C1 segment of cervical spinal cord (tissue), 14 donors: ENCODE measurements at places on chromosomes 7 and 10.

GRCh38 chr10:27542812-27543211 is 38.7 kb downstream of the RAB18 start:
- DNase-seq, result no peak

DNA sequence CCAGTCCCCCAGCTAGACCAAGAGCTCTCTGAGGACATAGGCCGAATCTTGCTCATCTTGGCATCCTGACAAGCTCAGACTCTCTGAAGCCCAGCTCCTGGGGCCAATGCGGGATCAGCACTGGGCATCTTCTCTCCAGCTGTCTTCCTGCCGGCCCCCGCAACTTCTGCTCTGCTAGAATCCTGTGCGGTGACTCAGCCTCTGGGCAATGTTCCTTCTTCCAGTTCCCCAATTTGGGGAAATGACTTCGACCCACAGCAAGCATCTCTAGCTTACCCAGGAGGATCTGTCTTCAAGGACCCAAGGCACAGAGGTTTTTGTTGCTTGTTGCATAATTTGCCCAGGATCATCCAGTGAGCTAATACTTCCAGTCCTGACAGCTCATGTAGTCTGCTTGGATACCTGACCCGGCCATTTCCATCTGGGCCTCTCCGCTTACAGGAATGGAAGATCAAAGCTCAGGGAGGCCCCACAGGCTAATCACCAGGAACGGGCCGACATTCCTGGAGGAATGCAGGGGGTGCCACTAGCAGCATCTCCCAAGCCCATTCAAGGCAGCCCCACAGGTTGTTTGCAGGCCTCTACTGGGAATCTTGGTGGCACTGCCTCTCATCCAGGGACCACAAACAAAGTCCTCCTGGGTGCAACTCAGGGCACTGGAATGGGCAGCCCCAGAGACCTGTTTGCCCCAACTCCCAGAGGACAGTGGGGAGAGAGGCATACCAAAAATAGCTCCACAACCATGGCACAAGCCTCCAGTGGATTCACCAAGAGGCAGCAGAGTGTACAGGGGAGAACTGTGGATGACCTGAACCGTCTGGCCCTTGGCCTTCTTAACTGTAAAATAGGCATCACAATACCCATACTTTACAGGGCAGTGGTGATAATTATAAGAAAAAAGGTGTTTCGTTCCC is 151.9 kb downstream of the NEURL1 start:
- DNase-seq, result no peak

- DNase-seq, result no peak
Observed at GRCh38 chr7:156667110-156667426, 26.5 kb downstream of the RNF32 start.

DNA sequence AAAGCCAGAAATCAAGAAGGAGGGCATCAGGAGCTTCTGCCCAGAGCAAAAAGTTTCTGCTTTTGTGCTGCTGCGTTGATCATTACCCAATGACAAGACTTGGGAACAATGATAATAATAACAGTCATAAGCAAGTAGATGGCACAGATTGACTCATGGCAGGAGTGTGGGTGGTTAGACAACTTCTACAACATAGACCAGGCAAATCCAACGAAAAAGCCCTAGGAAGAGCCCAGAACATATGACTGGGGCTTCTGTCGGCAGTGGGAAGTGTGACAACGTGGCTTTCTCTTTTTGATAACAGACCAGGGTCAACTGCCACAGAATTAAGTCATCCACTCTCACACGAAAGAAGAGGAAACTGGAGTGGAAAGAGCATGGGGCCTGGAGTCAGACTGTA is 85.4 kb upstream of the TRIL start:
- no peak for DNase-seq

- no peak for DNase-seq
Observed at GRCh38 chr7:11506417-11506816, 325.6 kb downstream of the THSD7A start.

DNA sequence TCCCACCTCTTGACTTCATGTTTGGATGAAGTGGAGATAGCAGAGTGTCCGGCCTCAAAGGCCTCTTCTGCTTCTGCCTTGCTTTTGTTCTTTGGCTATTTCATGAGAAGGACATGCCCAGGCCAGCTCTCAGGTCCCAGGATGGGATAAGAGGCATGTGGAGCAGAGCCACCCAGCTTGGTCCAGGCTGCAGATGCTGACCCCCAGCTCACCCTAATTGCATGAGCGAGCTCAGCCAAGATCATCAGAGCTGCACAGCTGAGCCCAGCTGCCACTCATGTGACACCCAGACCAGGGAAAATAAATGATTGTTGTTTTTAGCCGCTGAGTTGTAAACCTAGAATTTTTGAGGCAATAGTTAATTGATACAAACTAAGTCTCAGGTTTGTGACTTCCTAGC is 230.0 kb downstream of the PHF14 start:
- DNase-seq, result no peak

- no peak for DNase-seq
Observed at GRCh38 chr10:74012480-74012879, 14.6 kb downstream of the VCL start.

GRCh38 chr7:81744389-81744788 is 25.5 kb downstream of the HGF start:
- no peak for DNase-seq

DNA sequence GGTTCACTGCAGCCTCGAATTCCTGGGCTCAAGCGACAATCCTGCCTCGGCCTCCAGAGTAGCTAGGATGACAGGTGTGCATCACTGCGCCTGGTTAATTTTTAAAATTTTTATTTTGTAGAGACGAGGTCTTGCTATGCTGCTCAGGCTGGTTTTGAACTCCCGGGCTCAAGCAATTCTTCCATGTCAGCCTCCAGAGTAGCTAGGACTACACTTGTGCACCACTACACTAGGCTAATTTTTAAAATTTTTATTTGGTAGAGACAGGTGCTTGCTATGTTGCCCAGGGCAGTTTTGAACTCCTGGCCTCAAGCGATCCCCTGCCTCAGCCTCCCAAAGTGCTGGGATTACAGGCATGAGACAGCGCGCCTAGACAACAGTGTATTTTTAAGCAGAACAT is 120.5 kb downstream of the SVIL start:
- no peak for DNase-seq

GRCh38 chr10:5045095-5045494 is 41.4 kb upstream of the AKR1C2 start:
- no peak for DNase-seq
